Mesothelial cell of epicardium (in vitro differentiated cells): ENCODE measurements at places on chromosomes 1 and 21. TPM values are rescaled to one million over a fixed set of nuclear protein-coding genes. Genes with fewer than 3 reads are reported as not detected.

GRCh38 chr1:176541663-176542062 is 78.7 kb downstream of the PAPPA2 start:
- H3K4me3 ChIP-seq, result no peak overlapping the region
- peaks cover 13% of the 10 kb centered on the region for H3K27me3 ChIP-seq
- H3K36me3 ChIP-seq, result no peaks in the 10 kb centered on the region
- DNase-seq, result no peak

GRCh38 chr1:115771847-115772457 is 3.4 kb upstream of the CASQ2 start:
- H3K36me3 ChIP-seq, result no peaks in the 10 kb centered on the region
- peak; percentile 62 for DNase-seq
- H3K4me1 ChIP-seq, result peaks cover 13% of the 10 kb centered on the region
- no peaks in the 10 kb centered on the region for H3K27me3 ChIP-seq

DNA sequence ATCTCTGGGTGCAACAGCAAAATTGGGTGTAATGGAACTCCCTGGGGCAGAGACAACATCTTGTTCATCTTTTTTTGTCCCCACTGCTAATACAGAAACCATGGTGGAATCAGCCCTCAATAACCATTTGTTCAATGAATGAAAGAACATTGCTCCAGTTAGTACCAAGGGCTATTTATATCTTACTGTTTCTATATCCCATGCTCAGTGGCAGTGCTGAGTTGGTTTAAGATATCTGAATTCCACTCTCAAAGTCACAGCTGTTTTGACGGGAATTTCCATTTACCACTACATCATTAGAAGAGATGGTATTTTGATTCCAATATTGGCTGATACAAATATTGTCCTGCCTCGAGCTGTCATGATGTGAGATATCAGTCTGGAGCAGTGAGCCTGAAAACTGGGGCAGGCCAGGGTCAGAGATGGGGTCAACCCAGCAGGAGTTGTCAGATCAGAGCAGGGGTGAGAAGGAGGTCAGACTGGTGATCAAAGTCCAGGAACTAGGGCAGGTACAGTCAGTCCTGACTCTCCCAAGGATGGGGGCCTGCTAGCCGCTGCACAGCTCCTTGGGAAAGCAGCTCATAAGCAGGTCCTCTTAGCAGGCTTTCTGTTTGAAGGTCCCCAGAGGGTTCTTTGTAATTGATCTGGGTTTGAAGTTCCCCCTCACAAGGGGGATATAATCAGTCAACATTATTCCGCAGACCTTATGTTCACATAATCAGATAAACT is 5.8 kb upstream of the PHC2 start:
- peaks cover 47% of the 10 kb centered on the region for H3K4me1 ChIP-seq
- no peak overlapping the region for H3K4me3 ChIP-seq
- no peak for DNase-seq
- no peaks in the 10 kb centered on the region for H3K36me3 ChIP-seq

- H3K36me3 ChIP-seq, result peaks cover 2% of the 10 kb centered on the region
- peaks cover 6% of the 10 kb centered on the region for H3K4me1 ChIP-seq
- peak overlapping the region; percentile 19 for H3K27ac ChIP-seq
- no peaks in the 10 kb centered on the region for H3K27me3 ChIP-seq
- DNase-seq, result no peak
- H3K4me3 ChIP-seq, result no peak overlapping the region
These were observed 34.0 kb upstream of the ZNF281 start for GRCh38 chr1:200443860-200444259.

DNA sequence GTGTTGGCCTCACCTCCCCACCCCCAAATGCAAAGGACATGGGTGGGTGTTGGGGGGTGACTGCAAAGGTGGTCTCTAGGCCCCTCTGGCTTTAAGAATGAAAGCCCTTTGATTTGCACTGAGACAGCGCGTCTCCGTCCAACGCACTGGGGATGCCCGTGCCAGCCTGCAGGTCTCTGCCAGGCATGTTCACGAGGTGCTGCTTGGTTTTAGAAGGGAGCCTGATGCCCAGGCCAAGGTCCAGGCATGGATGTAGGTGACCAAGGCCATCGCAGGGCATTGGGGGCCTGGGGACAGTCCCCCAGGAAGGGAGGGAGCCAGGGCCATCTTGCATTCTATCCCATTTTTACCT is 363.6 kb upstream of the VAMP3 start:
- H3K4me1 ChIP-seq, result no peaks in the 10 kb centered on the region
- H3K27me3 ChIP-seq, result no peaks in the 10 kb centered on the region
- H3K27ac ChIP-seq, result no peak overlapping the region
- no peak overlapping the region for H3K4me3 ChIP-seq

RGSL1 gene
- total RNA-seq, result not detected in 3 replicates

NCMAP gene
- 0.31 to 0.51 TPM (median 0.38 TPM) in 3 replicates for total RNA-seq

NBPF10 gene
- total RNA-seq, result 6.3 to 7.0 TPM (median 6.4 TPM) in 3 replicates

FAM229A gene
- total RNA-seq, result 12.5 to 12.9 TPM (median 12.5 TPM) in 3 replicates

GIPC2 gene
- 0.18 to 0.23 TPM (median 0.20 TPM) in 3 replicates for total RNA-seq
